Colonic mucosa (tissue), 4 donors: ENCODE measurements at places on chromosomes 7 and 10. TPM values are rescaled to one million over a fixed set of nuclear protein-coding genes. Genes with fewer than 3 reads are reported as not detected.

DNA sequence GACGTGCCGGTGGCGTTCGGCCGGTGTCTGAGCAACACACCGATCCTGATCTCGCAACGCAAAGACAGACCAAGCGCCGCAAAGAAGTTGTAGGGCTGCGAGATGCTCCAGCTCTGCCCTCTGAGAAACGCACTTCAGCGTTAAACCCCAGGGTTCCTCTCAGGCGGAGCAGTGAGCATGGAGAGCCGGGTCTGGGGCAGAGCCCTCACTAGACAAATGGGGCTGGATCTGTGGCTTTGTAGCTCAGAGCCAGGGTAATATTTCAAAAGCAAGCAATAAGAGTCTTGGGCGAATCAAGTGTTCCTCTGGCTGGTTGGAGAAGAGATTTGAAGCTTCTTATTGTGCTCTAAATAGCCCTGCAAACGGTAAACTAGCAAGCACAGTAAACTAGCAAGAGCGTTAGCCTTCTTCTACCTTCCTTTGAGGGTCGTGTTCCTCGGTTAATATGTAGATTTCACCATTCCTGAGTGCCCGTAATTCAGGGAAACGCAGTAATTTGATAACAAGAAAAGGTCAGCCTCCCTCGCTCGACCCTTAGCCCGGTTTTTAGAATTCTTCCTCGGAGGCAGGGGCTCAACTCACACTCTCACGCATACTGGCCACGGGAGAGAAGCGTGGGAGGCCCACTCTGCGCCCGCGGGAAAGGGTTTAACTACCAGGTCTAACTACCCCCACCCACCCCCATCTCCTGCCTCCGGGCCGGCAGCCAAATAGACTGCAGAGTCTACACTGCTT is 6.7 kb downstream of the SKAP2 start:
- DNase-seq: peak; percentile 68

DNA sequence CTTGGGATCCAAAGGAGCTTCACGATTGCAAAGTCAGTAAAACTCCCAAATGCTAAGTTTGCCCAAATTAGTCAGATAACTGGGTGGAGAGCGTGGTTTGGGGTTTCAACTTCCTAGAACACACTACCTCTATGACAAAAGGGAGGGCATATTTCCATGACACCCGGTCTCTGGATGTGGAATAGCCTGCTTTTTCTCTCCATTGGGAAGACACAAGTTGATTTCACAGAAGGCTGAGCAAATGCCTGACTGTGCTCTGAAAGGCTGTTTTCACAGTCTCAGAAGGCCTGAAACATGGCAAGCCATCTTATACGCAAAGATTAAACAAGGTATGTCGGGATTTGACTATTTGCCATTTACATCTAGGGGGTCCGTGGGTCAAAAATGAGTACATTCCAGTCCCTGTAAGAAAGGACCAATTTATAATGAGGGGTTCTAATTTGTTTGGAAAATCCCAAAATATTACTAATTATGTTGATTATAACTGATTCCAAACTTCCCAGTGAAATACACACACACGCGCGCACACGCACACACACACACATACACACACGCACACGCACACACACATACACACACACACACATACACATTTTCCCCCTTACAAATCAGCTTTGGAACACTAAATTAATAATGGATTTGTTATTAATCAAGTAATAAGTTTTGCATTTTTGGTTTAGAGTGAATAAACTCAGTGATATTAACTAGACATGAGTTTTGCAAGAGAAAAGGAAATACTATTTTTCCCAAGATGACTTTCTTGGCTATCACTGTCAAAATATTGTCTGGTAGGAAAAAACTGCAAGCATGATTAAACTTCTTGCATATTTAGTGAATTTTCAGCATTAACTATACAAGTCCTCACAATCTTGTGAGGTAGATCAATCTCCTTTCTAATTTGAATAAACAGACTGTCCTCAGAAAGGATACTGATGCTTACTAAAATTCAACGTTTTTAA is 105.0 kb downstream of the PRTFDC1 start:
- DNase-seq: no peak

GRCh38 chr7:75623390-75624133 is 115.2 kb downstream of the HIP1 start:
- DNase-seq: no peak

DNA sequence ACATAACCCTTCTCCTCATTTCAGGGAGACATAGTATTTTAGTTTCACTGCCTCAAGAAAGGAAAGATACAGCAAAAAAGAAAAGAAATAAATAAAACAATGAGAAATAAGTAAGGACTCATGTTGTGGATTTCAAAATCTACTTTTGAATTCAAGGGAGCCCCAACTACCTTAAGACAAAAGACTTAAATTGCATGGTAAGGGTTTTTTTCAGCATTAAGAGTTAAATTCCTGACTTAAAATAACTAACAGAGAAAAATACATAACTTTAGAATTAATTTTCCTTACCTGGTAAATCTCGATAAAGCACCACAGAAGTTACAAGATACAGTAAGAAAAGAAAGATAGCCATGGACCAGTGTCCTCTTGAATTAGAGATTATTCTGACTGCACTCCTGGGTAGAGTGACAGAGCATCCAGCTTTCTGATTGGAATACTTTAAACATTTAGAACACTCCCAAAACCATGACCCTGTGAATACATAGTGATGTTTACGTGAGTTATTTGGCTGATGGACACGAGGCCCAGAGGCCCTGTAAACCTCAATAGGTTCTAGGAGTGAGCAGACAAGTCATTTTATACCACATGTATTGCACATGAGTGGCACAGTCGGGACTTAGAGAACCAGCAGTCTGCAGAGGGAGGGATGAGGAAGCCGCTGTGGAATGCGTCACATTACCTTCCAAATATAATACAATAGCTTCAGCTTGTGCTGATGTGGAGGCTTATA is 292.5 kb upstream of the SEMA3C start:
- DNase-seq: no peak

DNA sequence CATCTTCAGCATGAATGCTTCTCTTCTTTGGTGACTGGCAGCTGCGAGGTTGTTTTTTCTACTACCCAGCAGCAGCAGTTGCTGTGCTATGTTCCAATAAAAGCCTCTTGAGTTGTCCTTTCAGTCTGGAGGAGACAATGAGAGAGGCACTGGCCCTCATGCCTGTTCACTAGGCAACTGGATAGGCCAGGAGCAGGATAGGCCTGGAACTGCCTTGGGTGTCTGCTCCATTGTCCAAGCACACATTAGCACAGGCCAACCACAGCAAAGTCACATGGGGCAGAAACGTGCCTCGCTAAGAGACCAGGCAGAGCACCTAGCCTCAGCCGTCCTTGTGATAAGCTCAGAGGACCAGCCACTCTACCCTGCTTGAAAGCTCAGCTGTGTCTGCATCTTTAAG is 76.9 kb upstream of the PDCD4 start:
- no peak for DNase-seq

DNA sequence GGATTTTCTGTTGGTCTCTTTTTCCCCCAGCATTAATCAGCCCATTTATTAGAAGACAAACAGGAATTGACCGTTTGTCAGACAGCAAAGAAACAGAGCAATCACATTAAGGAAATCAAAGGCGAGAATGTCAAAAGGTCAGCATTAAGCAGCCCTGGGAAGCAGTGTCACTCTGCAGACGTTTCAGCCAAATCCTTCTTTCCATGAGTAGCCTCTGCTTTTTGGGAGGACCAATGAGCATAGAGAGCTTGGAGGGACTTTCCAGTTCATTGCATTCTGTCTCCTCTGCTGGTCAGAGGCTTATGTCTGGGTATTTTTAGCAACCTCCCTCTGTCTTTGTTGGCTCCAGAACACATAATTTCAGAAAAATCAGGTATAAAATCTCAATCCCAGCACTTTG is 481.4 kb downstream of the GALNT17 start:
- no peak for DNase-seq

- peak; percentile 39 for DNase-seq
Measured at GRCh38 chr10:7260412-7260900, 150.4 kb downstream of the SFMBT2 start.

- no peak for DNase-seq
Measured at GRCh38 chr10:123997486-123998196, 95.8 kb downstream of the CHST15 start.

- no peak for DNase-seq
Measured at GRCh38 chr10:75972491-75973276, 541.3 kb downstream of the LRMDA start.

GRCh38 chr10:474946-475345 is 214.5 kb downstream of the DIP2C start:
- DNase-seq: no peak

DNA sequence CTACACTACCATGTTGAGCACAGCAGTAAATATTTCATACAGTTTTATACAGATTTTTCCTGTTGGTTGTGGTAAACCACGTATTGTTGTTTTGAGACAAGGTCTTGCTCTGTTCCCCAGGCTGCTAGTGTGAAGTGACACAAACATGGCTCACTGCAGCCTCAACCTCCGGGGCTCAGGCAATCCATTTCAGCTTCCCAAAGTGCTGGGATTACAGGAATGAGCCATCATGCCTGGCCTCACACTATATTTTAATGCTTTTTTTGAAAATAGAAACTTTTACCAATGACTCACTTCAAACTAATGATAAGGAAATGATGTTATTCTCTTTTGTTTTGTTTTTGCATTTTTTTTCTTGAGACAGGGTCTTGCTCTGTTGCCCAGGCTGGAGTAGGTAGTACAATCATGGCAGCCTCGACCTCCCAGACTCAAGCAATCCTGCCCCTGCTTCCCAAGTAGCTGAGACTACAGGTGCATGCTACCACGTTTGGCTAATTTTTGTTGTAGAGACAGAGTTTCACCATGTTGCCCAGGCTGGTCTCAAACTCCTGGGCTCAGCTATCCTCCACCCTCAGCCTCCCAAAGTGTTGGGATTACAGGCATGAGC is 210.6 kb downstream of the TPST1 start:
- no peak for DNase-seq

DNA sequence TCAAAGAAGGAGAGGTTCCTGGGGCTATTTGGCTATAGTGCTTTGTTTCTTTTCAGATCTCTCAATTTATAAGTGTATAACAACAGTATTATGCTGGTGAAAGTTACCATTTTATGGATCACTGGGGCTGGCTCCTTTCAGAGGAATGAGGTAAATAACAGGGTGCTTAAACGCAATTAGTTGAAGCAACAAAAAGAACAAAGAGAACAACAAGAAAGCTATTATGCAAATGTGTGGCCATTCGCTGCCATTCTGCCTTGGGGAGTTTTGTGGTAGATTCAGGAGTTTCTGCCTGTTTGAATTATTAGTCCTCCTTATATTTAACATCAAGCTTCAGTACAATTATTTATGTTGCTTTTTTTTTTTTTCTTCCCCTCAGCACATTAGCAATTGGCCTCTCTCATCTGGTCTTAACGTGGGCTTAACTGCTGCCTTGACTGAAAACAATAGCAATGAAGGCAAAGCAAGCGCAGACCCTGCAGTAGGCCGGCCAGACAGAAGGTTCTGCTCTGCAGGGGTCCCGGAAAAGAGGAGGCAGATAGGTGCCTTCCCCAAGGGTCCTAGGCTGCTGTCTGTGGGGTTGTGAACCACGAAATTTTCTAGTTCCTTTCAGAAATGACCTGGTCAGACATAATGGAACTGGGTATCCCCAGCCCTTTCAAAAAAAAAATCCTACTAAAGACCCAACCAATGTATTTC is 339.9 kb upstream of the PODXL start:
- no peak for DNase-seq

GRCh38 chr7:128356546-128357216 is 4.8 kb downstream of the PRRT4 start:
- no peak for DNase-seq

- DNase-seq: no peak
Measured at GRCh38 chr7:157370742-157371141, 33.9 kb downstream of the DNAJB6 start.

DNA sequence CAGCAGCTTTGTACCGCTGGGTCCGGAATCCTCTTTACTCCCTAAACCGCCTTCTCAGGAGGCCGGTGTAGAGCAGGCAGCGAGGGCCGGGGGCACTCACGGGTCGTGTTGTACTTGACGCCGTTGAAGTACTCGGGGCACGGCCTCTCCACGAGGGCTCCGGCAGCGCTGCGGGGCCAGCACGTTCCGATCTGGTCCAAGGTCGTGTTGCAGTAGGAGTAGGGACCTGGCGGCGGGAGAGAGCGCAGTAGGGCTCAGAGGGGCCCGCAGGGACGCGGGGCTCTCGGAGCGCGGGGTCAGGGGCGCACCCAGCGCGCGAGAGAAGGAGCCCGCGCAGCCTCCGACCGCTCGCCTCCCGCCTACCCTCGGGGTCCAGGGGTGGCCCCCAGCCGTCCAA is 443 bp downstream of the CRHR2 start:
- no peak for DNase-seq

DNA sequence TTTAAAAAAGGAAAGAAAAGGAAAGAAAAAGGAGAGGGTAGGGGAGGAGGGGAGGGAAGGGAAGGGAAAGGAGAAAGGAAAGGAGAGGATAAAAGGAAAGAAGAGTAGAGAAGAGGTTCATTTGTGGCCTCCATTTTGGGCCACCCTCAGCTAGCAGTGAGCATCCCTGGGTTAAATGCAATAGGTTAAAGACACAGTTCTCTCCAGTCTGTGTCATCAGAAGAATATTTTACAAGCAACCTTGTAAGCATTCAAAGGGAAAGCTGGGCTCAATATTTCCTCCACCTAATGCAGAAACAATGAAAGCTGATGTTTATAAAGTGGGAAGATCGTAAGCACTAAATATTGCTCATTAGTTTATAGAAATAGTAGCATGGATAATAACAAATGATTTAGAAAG is 219.1 kb upstream of the PITRM1 start:
- no peak for DNase-seq

DNA sequence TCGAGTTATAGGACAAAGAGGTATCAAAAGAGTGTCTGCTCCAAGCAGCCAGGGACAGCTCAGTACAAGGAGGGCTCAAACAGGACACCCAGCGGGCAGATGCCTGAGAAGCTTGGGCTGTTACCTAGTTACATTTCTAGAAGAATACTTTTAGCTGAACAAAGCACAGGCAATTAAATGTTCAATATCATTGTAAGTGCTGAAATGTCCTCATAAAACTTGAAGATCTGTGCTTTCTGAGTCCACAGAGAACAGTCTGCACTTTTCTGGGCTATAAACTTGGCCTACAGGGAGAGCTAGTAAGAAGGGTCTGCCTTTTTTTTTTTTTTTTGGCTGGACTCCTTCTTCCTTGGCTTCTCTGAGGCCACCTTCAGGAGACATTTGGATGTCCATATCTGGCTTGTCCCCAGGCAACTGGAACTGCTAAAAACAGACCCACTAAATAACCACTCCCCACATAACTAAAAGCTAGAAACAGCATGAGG is 123.2 kb downstream of the SLC16A9 start:
- DNase-seq: no peak

DNA sequence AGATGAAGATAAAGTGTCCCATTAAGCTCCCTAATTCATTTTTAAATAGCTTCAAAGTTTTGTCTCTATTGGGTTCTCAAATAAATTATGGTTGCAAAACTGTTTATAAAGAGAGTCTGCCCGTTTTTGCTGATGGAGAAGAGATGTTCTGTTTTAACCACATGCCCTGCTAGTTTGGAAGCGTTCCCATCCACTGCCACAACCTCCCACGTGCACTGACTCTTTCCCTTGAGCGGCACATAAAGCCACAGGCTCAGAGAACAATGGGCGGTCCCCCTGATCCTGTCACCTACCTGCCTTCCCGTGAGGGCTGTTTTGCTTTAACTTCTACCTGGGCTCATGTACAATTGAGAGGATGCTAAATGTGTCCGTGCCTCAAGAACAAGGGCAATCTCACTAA is 65.5 kb downstream of the CPVL start:
- DNase-seq: no peak

- peak; percentile 66 for DNase-seq
Measured at GRCh38 chr7:131327049-131327625, 539 bp upstream of the MKLN1 start.

The EPO gene
- not detected for total RNA-seq

The ITGB8 gene
- total RNA-seq: 7.3 TPM

The MMP21 gene
- not detected for total RNA-seq

The PNLIP gene
- total RNA-seq: 5.0 TPM

The INMT gene
- 2.3 TPM for total RNA-seq

The HYAL4 gene
- not detected for total RNA-seq

The OR2A1 gene
- total RNA-seq: not detected

The PROSER2 gene
- total RNA-seq: 16.2 TPM
